NB4 (cell line): ENCODE measurements at places on chromosomes 16 and 17.

- DNase-seq, result no peak
These were observed 5.5 kb downstream of the CPSF4L start for GRCh38 chr17:73256220-73256619.

DNA sequence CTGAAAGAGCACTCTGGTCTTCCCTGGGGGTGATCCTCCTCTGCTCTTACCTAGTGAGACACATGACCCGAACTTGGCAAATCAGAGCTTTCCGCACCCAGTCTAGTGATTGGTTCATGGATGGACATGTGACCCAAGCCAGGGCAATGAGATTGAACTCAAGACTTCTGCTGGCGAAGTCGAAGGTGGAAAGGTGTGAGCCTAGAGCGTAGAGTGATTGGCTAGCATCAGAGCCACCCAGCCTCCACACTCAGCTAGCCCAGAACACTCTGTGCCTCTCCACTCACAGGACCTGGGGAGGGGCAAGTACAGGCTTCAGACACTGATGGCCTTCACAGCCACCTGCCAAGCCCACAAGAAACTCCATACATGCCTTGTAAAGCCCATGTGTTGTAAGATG, 17.6 kb downstream of the ATPAF2 start:
- DNase-seq, result no peak

GRCh38 chr16:8717892-8718415, 43.5 kb downstream of the ABAT start:
- DNase-seq, result no peak

DNA sequence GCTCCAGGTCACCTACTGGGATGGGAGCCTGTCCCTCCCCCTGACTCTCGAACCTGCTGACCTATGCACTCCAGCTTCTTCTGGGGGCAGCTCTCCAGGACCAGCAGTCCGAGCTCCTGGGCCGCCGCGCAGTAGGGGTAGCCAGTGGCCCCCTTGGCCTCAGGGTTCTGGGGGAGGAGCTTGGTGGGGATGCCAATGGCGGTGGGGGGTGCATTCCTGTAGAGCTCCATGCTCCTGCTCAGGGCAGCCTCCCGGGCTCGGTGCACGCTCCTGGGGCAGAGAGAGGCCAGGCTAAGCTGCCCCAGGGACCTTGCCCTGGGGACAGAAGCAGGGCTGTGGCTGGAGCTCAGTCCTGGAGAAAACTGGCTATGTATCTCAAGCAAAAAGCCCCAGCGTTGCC, 7.7 kb upstream of the SPATA2L start:
- DNase-seq, result no peak

DNA sequence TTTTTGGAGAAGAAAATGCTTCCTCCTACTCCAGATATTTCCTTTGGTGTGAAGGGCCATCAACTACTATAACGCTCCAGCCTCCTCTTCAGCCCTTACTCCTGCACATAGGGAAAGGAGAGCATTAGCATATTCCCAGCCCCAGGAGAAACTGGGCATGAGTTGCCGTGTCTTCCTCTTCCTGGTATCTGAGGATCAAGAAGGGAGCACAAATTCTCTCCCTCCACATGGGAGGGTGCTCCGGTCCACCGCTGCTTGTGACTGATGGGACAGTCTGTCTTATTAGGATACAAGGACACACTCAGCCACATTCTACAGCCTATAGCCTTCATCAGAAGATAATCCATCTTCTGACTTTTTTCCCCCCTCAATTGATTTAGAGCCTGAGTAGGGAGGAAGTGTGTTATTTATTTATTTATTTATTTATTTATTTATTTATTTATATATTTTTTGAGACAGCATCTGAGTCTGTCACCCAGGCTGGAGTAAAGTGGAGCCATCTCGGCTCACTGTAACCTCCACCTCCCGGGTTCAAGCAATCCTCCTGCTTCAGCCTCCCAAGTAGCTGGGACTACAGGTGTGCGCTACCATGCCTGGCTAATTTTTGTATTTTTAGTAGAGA, 16.6 kb upstream of the CYB5B start:
- DNase-seq, result no peak
